ENCODE measurements at places on chromosomes 7 and 10.

DNA sequence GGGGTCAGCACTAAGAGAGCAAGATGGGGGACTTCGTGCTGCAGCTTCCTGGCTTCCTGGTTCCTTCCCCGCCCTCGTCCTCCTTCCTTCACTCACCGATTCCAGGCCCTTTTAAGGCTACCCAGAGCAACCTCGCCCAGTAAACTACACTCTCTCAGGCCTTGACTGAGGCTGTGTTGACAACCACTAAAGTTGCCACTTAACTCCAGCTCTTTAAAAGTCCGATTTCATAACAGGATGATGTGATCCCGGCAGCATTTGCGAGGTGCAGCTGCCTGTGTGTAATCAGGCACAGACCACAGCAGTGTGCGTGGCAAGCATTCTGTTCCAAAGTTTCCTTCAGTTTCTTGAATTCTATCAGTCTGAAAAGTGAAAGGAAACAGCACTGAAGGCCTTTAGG, 110.6 kb downstream of the RAB11FIP2 start:
- no peak for DNase-seq

DNA sequence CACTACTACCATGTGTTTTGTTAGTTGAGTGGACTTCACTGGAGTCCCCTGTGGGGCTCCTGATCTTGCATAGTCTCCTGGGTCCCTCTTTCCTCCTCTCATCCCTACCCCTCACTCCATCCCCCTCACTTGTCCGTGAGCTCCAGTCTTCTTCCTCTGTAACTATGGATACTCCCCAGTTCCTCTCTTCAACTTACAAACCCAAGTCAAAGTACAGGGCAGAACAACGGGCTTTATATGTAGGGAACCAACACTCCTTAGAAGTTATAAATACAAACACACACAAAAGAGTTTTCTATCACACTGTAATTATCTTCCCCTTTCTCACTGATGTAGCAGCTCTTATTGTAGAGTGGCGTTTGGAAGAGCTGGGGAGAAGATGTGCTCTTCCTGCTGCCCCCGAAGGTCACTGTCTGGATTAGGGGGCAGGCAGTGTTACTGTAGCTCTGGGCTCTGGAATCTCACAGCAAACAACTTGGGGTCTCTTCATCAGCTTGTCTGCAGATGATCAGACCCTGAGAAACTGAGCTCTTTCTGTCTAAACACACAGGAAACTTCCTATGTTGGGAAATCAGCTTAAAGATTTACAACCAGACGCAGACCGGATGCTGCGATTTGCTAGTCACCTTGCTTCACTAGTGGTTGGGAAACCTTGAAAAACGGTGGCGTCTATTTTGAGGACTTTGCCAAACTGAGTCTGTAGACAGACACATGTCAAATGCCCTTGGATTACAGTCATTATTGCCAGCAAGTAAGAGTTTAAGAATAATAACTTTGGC, 13.6 kb downstream of the SNX10 start:
- no peak for DNase-seq

- no peak for DNase-seq
Observed at GRCh38 chr7:157238087-157238486, 98.7 kb upstream of the DNAJB6 start.

DNA sequence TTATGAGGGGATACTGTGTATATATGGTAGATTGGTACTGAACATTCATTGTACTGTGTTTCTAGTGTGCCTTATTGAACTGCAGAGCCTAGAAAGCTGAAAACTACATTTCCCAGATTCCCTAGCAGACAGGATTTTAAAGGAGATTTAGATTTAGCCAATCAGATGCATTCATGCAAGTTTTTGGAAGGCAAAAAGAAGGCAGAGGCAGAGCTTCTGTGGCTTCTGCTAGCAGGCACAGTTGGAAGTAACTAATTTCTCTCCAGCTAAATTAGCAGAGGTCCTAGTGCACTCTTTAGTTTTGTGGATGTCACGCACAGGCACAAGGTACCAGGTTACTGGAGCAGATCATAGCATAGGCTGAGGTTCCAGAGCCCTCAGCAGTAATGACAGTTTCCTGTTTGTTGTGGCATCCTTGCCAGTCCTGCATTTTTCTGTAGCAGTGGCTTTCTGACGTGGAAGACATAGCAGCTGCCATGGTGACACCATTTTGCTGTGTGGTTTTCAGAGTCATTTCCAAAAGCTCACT, 83.7 kb upstream of the CCDC71L start:
- DNase-seq = no peak

- DNase-seq = no peak
Observed at GRCh38 chr10:129161150-129161549, 305.9 kb upstream of the MGMT start.

DNA sequence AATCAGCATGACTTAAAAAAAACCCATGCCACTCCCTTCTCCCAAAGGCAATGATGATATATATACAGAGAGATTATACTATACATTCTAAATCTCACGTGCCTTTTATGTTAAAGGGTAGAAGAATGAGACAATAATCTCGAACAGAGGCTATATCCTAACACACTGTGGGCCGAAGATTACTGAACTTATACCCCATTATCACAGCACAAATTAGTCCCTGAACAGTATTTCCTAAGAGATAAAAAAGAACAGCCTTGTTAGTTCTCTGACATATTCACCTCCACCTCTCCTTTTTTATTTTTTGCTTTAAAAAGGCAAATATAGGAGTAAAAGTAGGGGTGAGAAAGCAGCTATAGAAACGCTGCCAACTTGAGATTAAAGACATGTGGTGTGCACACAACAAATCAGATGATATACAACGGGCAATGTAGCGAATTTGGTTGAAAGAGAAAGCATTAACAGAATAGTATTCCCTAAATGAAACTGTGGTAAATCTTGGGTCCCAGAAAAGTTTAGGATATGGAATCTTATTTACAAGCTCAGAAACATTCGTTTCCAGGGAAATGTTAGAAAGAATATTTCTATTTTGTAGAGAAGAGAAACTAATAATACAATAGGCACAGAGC, 69.5 kb downstream of the JMJD1C start:
- no peak for DNase-seq

GRCh38 chr10:79155301-79156081, 86.7 kb downstream of the ZMIZ1 start:
- no peak for DNase-seq

DNA sequence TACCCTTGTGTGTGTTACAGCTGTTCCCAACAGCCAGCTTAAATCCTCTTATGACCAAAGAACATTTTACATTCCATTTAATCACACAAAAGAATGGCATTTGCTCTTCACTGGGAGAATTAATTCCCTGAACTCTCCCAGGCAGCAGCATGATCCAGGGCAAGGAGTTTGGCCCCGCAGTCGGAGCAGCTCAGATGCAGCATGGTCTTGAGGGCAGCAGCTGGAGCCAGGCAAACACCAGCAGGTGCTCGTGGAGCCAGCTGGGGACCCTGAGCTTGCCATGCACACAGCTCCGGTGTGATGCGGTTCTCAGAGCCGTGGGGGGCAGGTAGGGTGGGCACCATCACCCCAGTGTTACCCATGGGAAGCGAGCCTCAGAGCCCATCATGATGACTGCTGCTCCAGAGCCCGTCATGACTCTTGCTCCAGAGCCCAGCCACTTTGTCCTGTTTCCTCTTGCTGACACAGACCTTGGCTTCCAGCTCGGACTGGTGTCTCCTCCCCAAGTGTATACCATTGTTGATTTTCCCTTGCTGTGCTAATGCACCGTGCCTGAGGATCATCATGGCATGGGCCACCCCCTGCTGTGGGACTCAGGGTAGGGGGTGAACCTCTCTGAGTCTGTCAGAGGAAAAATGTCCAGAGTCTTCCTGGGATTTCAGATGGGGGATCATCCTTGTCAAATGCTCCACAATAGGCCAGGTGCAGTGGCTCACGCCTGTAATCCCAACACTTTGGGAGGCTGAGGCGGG, 75.8 kb downstream of the ZRANB1 start:
- DNase-seq = no peak

Measured in bone marrow (tissue), 2 donors.